ENCODE measurements at places on chromosomes 7 and 10.

GRCh38 chr7:70744492-70744891, 387.5 kb upstream of the GALNT17 start:
- no peak for DNase-seq

DNA sequence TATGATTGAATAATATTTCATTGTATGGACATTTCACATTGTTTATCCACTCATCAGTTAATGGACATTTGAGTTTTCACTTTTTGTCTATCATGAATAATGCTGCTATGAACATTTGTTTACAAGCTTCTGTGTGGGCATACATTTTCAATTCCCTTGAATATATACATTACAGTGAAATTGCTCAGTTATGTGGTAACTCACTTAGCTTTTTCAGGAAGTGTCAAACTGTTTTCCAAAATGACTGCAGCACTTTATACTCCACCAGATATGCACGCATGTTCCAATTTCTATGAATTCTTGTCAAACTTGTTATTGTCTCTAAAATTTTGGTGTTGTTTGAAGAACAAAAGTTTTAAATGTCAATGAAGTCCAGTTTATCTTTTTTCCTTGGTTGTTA, 401.2 kb downstream of the THSD7A start:
- DNase-seq: no peak

DNA sequence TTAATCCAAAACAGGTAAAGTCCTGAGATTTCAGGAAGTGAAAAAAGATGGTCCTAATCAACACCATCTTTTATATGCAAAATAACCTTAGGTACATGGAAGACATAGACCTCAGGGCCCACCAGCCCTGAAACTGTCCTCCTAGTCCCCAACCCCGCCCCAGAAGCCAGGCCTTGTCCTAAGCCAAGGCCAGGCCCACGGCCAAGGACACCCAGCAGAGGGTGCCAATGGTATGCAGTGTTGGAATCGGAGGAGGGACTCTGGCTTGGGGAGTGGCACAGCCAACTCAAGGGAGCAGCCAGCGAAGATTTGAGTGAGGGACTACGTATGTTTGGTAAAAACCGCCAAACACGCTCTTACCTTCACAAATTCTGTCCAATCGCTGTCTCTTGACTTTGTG, 96.7 kb downstream of the ZRANB1 start:
- peak; percentile 35 for DNase-seq

GRCh38 chr7:78178319-78178718, 379.7 kb downstream of the PHTF2 start:
- DNase-seq: no peak

DNA sequence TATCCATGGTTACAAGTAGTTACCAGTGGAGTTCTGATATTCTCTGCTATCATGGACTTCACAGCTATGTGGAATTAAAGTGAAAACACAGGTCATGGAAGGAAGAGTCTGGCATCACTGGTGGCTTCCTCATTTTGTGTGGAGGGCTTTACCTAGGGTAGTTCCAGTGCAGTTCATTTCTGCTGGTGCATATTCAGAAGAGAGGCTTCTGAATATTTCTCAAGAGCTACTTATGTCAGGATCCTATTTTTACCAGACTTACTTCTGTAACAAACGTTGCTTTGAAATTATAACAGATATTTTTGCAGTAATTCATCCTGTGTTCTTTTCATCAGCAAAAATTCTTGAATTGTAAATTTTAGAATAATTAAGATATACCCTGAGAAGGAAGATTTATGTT, 236.5 kb upstream of the NPSR1 start:
- no peak for DNase-seq

- DNase-seq: no peak
These were observed 196.6 kb upstream of the PLPP4 start for GRCh38 chr10:120260456-120260855.

DNA sequence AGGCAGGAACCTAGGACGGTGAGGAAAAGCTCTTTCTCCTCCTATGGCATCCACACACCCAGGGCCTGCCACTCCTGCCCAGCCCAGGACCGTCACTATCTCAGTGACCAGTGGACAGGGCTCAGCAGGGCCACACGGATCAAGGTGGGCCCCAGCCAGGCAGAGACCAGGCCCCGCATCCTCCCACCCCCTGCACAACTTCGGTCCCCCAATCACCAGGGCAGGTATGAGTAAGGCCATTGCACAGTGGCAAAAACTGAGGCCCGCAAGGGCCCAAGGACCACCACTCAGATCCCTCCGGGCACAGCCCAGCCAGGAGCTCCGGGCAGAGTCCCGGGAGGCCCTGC, 30.3 kb downstream of the OAT start:
- DNase-seq: no peak

DNA sequence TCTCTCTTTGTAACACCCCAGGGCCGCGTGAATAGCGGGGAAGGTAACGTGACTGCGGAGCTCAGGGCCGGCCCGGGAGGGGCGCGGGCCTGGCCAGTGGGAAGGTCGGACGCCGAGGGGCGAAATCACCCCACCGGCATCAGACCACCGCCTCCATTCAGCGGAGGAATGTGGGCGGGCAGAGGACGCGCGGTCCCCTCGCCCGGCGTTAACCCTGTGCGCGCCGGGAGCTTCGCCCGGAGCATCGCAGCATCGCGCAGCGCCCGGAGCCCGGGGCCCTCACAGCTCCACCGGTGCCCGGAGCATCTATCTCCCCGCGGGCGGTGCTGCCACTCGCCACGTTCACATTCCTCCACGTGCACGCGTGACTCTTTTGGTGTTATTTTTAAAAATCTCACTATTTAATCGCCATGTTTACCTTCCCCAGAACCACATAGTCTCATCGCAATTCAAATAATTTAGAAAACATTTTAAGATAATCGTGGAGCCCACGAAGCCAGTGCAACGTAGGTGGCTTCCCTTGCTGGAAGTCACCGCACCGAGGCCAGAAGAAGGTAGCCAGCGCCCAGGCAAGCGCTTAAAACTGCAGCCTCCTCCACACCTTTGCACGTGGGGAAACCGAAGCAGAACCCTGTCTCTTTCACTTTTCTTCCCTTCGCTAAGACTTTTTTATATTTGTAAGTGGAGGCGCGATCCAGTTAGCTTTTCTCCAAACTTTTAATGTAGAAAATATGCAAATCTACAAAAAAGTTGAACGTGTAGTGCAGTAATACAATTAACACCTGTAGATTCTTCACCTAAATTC, 21.8 kb downstream of the FGFBP3 start:
- no peak for DNase-seq

GRCh38 chr7:148906707-148907498, 22.8 kb upstream of the EZH2 start:
- DNase-seq: no peak

GRCh38 chr10:63268149-63268797, 135.1 kb downstream of the NRBF2 start:
- DNase-seq: no peak

DNA sequence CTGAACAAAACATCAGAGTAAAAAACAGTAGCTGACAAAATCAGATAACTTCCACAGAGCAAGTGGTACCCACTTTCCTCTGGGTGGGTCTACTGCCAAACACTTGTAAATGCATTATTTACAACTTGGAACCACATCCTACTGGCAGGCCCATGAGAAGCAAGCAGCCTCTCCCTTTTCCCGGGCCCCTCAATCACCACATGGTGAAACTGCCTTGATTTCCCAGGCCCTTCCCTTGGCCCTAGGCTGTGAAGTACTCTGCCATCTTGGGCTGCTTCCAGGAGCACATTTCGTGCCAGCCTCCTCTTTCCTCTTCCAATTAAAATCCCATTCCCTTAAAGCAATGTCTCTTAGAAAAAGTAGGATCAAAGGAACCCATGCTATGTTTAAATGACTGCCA, 71.4 kb downstream of the CUZD1 start:
- no peak for DNase-seq

DNA sequence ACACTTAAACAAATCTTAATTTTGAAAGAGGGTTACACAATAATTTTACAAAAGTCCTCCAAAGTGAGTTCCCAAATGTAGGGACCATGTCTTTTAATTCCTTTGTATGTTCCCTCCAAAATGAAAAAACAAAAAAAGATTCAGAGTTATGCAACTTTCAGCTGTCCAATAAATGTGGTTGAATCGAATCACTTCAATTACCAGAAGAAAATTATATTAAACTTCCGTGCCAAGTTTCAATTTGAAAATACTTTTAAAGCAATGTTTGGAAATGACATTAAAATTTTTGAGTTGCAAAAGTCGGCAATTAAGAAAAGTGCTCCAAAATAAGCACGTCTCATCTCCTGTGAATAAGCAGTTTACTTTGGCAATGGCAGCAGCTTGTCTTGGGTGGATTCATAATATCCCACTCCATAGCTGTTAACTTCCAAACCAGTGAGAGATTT, 60.3 kb upstream of the C1GALT1 start:
- DNase-seq: peak; percentile 19

GRCh38 chr10:62457598-62457997, 83.4 kb downstream of the ZNF365 start:
- DNase-seq: no peak

DNA sequence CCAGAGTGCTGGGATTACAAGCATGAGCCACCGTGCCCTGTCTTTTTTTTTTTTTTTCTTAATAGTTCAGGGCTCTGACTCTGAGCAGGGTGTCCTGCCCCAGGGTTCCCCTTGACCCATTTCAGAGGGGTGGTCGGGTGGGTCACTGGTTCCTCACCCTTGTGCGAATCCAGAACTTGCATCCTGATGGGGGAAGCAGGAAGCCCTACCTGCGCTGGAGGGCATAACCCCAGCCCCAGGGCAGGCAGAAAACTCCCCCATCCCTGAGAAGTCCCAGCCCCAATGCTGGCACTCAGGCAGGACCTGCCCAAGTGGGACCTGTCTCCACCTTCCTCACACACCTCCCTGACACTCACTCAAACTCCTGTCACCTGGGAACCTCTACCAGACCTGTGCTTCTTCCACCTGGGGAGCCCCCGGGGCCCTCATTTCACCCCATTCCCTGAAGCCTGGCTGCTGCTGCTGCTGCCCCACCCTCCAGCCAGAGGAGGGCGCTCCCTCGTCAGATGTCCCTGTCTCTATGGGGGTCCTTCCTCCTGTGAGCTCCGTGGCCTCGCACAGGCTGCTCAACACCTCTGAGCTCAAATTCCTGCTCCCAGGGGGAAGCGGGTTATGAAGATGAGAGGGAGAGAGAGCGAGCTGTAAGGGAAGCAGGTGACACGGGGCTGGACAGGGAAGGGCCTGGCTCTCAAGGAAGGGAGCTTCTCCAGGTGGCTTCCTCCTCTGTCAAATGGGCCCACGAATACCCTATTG, 15.1 kb upstream of the ZNF273 start:
- no peak for DNase-seq

GRCh38 chr10:132142396-132143161, 44.2 kb upstream of the DPYSL4 start:
- peak; percentile 55 for DNase-seq

DNA sequence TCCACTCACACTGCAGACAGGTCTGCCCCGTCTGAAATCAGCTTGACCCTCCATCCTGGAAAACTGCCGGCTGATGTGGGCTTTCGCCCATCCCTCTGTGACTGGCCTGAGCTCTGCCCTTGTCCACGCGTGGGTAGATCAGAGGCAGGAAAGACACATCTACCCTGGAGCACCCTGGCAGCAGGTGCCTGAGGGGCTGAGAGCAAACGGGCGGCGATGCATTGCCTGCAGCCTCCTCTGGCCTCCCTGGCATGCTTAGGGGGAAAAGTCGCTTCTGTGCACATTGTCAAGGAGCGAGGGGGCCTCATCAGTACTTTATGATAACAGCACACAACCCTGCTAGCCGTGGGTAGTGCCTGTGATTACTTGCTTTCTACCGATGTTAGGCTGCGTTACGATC, 109.4 kb downstream of the ADARB2 start:
- DNase-seq: no peak

DNA sequence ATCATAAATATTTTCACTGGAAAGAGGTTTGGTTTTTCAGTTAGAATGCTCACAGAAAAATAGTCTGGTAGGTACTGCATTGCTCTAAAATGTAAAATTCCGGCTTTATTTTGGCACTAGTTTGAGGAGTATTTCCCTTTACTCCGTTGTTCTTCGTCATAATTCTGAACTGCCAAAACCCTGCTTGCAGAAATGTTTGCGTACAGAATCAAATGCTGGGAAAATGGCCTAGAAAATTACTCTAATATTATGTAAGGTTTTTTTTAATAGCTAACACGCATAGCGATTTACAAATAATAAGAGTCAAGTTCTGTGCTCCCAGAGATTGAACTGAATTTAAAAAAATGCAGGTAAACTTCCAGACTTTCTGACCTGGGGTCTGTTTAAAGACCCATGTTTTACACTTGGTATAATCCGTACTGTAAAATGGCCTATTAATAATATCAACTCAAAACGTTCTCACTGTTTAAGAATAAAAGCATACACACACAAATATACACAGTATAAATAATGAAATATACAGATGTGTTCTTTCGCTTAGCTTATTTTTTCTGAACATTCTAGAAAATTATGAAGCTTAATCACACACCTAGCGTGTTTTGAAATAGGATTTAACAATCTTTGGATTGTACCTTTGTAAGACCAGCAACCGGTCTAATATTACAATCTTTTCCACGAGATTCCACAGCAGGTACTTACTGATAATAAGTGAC, 23.5 kb upstream of the ANLN start:
- no peak for DNase-seq

GRCh38 chr10:25982107-25982506, 48.1 kb downstream of the MYO3A start:
- DNase-seq: no peak

GRCh38 chr10:69321039-69321715, 42.9 kb downstream of the HK1 start:
- DNase-seq: no peak

DNA sequence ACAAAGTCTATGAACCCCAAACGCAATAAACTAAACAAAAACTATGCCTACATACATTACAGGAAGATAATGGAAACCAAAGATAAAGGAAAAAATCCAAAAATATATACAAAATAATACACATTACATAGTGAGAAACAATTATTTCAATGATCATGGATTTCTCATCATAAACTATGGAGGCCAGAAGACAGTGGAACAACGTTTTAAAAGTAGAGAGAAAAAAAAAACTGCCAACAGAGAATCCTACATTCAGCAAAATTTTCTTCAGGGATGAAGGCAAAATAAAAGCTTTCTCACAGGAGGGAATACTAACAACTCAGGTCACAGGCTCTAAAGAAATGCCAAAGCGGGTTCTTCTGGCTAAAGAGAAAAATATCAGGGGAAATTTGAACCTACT, 42.9 kb upstream of the FAM13C start:
- no peak for DNase-seq

GRCh38 chr10:48197236-48197899, 77.1 kb downstream of the FRMPD2 start:
- no peak for DNase-seq

GRCh38 chr10:19756919-19757318, 59.3 kb upstream of the PLXDC2 start:
- DNase-seq: no peak

DNA sequence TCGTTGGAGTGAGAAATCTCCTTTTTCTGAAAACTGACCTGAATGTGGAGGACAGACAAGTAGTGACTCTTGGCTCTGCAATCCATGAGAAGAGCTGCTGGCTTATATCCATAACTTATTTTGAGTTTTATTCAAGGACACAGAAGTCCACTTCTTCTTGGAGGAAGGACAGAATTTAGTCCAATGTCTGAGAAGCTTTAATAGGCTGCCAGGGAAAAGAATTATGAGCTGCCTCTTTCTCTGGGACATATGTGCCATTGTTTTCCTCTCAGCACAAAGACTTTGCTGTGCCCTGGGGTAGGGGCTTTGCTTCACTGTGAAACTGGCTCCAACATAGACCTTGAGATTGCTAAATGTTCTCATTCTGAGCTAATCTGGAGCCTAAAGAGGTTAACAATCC, 20.5 kb upstream of the AOC1 start:
- no peak for DNase-seq

GRCh38 chr10:126459878-126460481, 71.7 kb upstream of the ADAM12 start:
- peak; percentile 94 for DNase-seq

- peak; percentile 71 for DNase-seq
These were observed 141.3 kb upstream of the KLF14 start for GRCh38 chr7:130875265-130875741.

Measured in PC-3 (cell line).